Gastrocnemius medialis (tissue), 4 donors: ENCODE measurements at places on chromosomes 1 and 21.

DNA sequence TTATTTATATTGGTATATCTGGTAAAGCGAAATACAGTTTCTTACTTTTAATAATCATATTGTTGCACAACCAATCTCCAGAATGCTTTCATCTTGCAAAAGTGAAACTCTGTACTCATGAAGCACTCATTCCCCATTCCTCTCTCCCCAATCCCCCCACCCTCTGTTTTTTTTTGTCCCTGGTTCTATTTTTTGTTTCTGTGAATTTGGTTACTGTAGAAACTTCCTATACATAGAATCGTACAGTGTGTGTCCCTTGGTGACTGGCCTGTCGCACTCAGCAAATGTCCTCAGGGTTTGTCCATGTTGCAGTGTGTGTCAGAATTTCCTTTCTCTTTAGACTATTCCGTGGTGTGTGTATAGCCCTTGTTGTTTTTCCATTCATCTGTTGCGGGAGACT lies 7.9 kb upstream of the NLRP3 start:
- no peak for DNase-seq

- no peak for DNase-seq
Observed at GRCh38 chr1:38700077-38700470, 159.5 kb downstream of the RRAGC start.

- no peak for DNase-seq
Observed at GRCh38 chr1:243686159-243686558, 163.9 kb downstream of the AKT3 start.

DNA sequence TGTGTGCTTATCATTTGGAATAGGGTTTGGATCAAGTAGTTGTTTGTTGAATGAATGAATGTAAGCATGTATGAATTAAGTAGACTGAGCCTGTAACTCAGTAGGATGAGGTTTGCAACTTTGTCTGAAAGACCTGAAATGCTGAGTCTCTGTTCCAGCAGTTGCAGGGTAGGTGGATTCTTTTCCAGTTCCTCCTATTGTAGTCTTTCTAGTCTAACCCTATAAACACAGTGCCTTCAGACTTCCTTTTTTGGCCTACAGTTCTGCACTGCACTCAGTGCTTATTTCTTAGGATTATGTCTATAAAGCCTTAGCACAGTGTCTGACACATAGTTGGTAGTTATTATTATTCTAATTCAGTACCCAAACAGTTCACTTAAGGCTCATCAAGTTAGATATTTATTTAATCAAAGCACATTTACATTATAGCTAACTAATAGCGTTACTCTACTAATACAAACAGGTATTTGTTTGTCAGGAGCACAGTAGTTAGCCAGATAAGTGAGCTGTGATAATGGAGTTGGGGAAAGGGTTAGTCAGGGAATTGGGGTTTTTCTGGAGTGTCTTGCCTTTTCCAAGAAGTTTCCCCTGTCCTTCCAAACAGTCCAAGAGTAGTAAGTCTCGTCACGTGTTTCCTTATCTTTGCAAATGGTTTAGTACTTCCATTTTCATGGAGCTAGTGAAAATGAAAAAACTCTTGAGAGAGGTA lies 45.0 kb downstream of the ABCD3 start:
- DNase-seq = no peak

DNA sequence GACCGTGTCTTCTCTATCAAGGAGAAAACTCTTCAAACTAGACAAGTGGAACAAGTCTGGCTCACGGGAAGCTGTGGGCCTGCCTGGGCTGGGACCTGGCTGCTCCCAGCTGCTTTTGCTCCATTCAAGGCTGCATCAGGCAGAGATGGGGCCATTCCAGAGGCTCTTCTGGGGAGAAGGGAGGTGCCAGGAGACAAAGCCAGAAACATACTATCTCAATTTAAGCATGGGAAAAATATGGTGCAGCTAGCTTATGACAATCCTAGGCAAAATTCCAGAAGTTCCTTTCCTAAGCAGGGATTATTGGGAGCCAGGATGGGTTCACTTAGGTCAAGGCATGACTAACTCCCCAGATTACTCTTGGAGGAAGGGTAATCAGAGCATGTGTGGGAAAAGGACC lies 90.8 kb upstream of the SLC2A1 start:
- DNase-seq = no peak

DNA sequence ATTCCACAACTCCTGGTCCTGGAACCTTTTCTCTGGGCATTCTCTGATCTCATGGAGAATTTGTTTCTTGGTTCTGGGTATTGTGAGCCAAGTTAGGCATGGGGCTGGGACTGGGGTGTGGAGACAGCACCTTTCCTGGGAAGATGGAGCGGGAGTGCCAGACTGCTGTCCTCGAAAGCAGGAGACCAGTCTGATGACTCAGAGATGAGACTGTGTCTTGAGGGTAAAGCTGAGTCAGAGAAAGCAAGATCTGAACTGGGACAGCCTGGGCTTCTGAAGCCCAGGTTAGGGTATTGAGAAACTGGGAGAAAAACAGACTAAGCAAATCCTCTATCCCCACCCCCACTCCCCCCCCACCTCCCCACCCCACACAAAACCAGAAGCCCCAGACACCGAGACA lies 2.2 kb upstream of the KANK4 start:
- no peak for DNase-seq

GRCh38 chr1:82722608-82723007 lies 921.9 kb downstream of the ADGRL2 start:
- DNase-seq = no peak

GRCh38 chr1:103547840-103548239 lies 22.3 kb downstream of the RNPC3 start:
- DNase-seq = no peak

DNA sequence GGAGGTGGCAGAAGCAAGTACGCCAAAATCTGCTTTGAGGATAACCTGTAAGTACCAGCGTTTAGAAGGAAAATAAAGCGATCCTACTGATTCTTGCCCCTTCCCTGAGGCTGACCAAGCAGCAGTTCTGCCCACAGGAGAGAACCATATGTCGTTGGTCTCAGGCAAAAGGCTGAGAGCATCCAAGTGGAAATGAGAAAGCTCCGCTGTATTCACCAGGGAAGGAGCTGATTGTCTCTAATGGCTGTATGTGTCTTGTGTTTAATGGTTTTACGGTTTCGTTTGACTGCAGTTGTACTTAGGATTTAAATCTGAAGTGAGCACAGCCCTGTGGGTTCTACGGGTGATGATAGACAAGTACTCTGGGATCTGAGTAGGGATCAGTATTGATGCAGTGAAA lies 21.9 kb downstream of the FAM3B start:
- no peak for DNase-seq
